Glutamatergic neuron (in vitro differentiated cells): ENCODE measurements at places on chromosomes 6 and 20. TPM values are rescaled to one million over a fixed set of nuclear protein-coding genes. Genes with fewer than 3 reads are reported as not detected.

- DNase-seq = no peak
Observed at GRCh38 chr6:17429383-17430061, 36.1 kb downstream of the CAP2 start.

- DNase-seq = no peak
Observed at GRCh38 chr6:161242113-161242512, 31.7 kb downstream of the AGPAT4 start.

The ENPP3 gene
- total RNA-seq = not detected

The GDAP1L1 gene
- 111 TPM for total RNA-seq

The TGM3 gene
- total RNA-seq = not detected
